ENCODE measurements at places on chromosomes 16 and 17. TPM values are rescaled to one million over a fixed set of nuclear protein-coding genes. Genes with fewer than 3 reads are reported as not detected.

GRCh38 chr16:49832177-49832576, 23.7 kb downstream of the ZNF423 start:
- no peak for DNase-seq

- no peak for DNase-seq
Observed at GRCh38 chr16:89393738-89394406, 96.5 kb downstream of the ANKRD11 start.

The KRTAP9-4 gene
- not detected for total RNA-seq

The TMEM204 gene
- not detected for total RNA-seq

DNA sequence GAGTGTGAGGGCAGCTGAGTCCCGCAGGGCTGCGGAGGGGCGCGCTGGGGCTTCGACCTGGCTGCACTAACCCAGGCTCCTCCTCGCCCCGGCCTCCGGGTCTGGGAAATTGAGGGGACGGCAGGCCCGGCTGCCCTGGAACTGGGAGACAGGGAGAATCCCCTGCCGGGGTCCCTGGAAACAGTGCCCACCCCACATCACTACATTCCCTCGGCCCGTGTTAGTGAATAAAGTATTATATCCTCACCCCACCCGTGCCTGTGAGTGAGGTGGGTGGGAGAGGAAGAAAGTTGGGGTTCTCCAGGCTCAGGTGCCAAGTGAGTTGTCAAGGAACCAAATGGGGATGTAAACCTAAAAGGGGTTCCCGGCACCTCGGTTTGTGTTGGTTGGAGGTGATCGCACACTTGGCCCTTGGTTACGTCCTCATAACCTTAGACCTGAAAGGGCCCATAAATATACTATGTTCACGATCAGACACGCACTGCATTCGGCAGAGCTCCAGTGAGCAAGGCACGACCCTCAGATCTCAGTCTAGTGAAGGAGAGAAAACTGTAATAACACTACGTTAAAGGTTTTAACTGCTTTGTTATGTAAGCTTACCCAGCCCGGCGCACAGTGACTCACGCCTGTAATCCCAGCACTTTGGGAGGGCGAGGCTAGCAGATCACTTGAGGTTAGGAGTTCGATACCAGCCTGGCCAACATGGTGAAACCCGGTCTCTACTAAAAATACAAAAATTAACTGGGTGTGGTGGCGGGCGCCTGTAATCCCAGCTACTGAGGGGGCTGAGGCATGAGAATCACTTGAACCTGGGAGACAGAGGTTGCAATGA, 11.2 kb downstream of the ZNF771 start:
- DNase-seq = peak; percentile 25

The RAB26 gene
- 1.6 TPM for total RNA-seq
